Right ventricle myocardium superior (tissue), 1 donor: ENCODE measurements at places on chromosomes 5 and 9.

DNA sequence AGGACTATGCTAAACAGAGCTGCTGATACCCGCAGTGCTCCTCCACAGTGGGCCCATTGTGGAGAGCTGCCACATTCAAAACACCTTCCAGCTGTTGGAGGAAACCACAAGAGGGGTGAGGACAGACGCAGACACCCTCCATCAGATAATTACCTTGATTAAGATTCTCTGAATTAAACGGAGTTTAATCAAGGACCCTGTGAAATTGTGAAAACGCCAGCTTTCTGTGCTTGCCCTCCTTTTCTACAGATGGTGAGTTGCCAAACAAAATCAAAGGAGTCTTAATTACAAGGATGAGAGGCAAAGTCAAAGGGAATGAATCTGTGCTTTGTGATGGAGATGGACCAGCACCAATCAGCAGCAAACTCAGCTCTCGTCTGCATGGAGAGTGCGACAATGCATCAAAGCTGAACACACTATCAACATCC lies 596.1 kb downstream of the ELAVL2 start:
- no peak for DNase-seq

DNA sequence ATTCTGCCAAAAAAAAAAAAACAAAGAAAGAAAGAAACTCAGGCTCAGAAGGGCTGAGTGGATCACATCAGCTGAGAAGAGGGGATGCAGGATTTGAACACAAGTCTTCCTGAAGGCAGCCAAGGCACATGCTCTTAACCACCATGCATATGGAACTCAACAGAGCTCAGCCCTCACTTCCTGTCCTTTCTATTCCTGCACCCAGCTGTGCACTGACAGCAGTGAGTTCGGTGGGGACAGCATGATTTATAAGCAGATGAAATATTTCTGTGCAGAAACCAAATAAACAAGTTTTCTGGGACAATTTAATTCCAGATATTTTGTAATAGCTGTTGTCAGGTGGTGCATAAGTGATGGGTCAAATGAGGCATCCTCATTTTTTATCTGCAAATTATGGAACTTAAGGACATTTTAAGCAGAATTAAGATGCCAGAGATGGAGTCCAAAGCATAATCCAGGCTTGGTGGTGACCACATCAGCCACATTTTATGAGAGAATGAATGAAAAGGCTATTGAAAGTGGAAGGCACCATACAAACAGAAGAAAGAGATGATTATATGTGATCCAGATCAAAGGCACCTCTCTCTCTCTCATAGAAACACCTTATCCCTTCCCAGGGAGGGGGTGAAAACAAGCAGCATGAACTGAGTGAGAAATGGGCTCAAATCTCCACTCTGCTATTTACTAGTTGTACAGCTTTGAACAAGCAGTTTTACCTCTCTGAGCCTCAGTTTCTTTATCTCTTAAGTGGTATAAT lies 303.6 kb upstream of the MSX2 start:
- DNase-seq = no peak

GRCh38 chr5:2695200-2695891 lies 56.1 kb downstream of the IRX2 start:
- no peak for DNase-seq

DNA sequence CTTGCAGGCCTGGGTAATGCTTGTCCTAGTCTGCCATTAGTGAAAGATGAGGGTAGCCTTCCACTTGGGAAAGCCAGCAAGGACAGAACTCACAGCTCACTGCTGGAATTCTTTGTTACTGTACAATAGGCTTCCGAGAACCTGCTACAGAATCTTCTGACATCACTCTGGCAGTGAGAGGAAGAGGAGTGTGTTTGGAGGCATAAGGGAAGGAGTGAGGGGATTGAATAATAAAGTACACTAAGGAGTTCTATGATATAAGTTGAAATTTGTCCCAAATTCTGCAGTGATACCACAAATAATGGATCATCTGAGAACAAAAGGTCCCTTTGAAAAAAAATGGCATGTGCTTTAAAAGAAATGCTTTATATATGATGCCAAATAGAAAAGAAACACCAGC lies at the start of gene SPATA9:
TSS of gene SPATA9 (minus strand) at position 101 of the 400 bp plus-strand sequence. CDS start 137 bp downstream, outside the sequence.
- no peak for DNase-seq
